A549 (cell line): ENCODE measurements at places on chromosomes 11 and 22. TPM values are rescaled to one million over a fixed set of nuclear protein-coding genes. Genes with fewer than 3 reads are reported as not detected.
A peak's percentile ranks its signal among the peaks of the same experiment; 100 is the strongest.

DNA sequence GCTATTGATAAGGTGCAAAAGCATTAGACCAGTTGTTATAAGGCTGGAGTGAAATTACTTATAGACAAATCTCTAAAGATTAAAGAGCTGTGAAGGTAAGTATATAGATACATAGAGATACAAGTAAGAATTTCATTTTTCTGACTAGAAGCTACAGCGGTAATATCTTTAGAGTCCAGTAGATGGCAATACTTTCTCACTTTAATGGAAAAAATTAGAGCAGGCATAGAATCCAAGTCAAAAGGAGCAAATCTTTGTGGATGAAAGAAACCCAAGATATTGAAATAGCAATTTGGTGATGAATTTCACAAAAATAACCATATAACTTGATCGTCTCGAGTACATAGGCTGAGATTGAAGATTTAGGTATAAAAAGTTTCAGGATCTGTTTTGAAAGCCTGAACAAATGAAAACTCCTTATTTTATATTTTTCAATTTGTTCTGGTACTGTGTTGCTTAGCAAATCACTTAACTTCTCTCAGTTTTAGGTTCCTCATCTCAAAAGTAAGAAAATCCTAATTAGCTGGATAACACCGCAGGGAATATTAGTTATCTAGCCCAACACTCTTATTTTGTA is 81.9 kb downstream of the UVRAG start:
- DNase-seq, result peak; percentile 41

DNA sequence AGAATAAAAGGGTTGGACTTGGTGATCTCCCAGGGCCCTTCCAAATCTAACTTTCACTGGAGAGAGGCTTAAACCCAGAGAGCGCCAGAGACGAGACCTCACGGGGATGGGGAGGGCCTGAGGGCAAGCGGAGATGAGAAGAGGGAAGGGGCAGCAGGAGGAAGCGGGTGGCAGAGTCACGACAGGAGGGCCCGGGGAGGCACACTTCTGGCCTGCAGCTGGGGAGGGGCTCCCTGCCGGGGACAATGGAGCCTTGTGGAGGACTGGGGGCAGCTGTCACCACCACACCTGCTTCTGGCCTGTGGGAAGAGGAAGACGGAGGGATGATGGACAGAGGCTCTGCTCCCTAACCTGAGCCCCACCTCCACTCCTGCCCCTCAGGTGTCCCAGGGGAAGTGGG is 40.2 kb downstream of the PDE2A start:
- no peak for DNase-seq

GRCh38 chr11:107430525-107430924 is 27.1 kb downstream of the CWF19L2 start:
- no peak for DNase-seq

- DNase-seq, result no peak
Measured at GRCh38 chr11:9626496-9627394, 37.1 kb upstream of the SWAP70 start.

DNA sequence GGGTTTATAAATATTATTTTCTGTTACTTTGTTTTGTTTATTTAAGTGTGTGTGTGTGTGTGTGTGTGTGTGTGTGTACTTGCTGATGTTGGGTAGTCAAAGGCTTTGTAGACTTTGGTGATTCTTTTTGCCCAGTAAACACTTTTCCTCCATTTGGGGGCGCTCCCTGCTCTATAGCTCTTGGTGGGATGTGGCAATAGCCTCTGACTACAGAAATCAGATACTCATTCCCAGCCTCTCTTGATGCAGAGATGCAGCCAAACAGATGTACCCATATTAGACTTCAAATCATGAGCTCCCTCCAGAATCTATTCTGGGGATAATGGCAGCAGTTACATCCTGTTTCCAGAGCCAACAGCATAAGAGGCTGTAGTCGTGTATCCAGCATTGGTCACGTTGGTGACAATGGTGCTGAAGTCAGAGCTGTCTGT is 33.4 kb upstream of the APOL5 start:
- peak; percentile 25 for DNase-seq

DNA sequence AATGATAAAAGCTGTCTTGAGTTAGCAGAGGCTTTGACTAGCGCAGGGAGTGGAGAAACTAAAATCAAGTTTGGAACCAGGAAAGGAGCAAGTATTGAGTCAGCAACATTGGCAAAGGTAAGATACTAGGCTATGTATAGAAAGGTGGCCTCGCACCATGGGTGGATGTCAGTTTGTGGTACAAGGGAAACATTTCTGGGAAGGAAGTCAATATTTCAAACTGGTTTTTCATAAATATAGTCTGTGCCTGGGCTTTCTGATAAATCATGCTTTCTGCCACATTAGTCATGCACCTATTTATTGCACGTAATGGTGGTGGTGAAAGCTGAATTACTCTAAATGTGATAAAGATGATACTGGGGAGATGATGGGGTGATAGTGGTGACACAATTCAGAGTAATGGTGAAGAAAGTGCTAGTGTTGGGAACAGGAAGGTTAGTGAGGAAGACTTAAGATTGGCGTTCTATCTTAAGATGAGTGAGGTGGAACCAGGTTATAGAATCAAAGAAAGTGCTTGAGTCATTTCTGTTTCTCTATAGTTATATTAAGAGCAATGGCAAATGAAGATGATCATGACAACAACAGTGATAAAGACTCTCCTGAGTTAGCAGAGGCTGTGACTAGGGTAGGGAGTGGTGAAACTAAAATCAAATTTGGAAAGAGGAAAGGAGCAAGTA is 729.0 kb downstream of the FAM181B start:
- no peak for DNase-seq

GRCh38 chr11:119788096-119788883 is 59.3 kb upstream of the NECTIN1 start:
- DNase-seq, result no peak

DNA sequence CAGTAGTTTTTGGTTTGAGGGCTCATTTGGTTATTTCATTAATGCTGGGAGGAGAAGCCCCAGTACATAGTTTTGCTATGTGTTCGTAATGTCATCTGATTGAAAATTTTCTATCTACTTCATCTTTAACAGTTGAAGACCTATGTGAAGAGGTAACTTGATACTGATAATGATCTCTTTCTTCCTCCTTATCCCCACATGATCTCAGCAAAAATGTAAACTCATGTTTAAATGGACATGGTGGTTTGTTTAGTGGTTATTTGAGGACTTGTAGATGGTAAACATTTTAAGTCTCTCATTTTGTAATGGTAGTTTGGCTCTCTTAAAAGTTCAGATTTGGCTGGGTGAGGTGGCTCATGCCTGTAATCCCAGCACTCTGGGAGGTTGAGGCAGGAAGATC is 53.7 kb upstream of the SPTBN2 start:
- DNase-seq, result no peak

DNA sequence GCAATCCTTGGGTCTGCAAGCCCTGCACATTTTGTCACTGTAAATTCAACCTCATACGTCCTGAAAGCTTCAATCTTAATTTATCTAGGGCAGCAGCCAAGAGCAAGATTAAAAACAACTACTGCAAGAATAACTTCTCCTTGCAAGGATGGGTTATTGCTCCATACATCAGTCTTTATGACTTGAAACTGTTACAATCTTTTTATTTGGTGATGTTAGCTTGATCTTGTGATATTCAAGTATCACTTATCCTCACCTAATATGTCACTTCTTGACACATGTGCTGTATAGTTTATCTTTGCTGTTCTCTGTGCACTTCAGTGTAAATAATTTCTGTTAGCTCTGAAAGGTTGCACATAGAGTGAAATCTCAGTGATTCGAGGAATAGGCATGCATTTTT is 14.7 kb upstream of the APLP2 start:
- DNase-seq, result no peak

DNA sequence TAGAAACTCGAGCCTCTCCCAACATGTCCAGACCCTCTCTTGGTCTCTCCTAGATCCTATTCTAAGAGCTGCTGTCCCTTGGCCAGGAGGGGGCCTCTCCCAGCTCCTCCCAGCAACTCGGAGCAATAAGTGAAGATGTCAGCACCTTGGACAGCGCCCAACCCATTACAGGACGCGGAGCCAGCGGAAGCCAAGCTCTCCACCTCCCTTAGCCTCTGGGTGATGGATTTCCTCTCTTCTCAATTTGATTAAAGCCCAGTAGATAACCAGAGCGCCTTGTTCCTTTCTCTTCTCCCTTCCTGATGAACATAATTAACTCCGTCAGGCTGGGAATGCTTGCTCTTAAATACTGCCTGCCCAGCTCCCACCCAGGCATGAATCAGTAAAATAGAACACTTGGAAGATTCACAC is 26.2 kb upstream of the TPBGL start:
- DNase-seq, result peak; percentile 79

GRCh38 chr22:33853200-33854097 is 66.8 kb downstream of the LARGE1 start:
- peak; percentile 39 for DNase-seq

GRCh38 chr11:125263268-125263790 is 98.8 kb downstream of the PKNOX2 start:
- DNase-seq, result no peak

DNA sequence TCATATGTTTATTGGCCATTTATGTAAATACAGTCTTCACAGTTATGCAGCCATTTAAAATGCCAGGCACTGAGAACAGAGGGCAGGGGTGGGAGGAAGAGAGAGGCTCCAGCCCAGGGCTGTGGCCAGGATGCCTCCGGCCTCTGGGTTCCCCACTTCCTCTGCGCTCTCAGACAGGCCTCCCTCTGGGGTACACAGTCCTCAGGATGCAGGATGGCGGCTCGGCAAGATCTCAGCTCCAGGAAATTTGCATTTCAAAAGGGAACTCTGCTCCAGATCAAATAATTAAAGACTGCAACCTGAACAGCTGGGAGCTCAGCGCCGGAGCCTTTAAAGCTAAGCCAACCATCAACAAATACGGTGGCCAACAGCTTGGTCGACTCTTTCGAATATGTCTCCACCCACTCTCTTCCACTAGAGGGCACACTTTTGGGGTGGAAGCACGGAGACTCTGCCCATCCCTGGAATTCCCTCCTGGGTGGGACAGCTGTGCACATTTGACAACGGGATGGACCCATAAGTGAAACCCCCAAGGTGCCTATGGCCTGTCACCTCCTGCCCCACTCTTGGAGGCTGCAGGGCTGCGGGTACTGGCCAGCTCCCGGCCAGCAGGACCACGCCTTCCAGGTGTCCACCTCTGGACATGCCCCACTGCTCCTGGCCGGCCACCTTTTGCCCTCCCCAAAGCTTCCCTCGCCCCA is 1044.7 kb downstream of the BRD1 start:
- DNase-seq, result no peak

DNA sequence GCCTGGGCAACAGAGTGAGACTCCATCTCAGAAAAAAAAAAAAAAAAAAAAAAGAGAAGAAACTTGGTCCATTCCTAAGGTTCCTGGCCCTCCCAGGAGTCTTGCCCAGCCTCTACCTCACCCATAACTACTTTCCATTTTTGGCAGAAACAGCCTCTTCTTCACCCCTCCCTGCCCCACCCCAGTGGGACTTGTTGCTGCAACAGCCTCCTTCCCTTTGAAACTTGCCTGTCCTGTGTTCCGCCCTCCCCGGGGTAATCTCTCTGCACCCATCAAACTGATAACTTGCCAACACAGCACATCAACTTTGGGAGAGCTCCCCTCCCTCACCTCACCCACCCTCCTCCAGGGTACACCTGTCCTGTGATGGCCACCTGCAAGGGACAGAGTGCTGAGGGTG is 10.0 kb upstream of the FAM83F start:
- no peak for DNase-seq

GRCh38 chr22:28002863-28003565 is 84.0 kb upstream of the PITPNB start:
- DNase-seq, result no peak

GRCh38 chr11:94219771-94220170 is 84.6 kb upstream of the IZUMO1R start:
- no peak for DNase-seq

DNA sequence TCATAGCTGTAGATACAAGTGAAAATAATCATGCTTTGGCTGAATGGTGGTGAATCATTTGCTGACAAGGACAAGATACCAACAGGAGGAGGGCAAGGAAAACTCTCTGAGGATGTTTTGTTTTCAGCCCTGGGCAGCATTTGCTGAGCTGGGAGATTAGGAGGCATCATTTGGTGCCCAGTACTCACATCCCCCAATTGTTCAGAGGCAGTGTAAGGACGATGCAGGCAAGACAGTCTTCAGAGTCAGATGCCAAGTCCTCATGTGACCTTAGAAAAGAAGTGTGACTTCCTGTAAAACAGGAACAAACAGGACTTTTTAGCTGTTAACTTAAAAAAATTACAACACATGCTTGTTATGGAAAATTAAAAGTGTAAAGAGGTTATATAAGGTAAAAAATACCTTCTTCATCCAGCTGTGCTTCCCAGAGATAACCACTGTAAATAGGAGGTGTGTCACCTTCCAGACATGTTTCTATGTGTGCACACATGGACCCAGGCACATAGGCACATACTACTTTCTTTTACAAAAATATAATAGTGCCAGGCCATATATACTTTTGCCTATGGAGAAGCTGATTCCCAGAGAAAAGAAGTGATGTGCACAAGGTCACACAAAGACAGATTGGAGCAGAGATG is 18.0 kb downstream of the CNTF start:
- DNase-seq, result no peak

GRCh38 chr11:13329670-13330356 is 52.2 kb downstream of the BMAL1 start:
- no peak for DNase-seq

- peak; percentile 45 for DNase-seq
Measured at GRCh38 chr11:13114566-13115379, 105.7 kb downstream of the RASSF10 start.

- no peak for DNase-seq
Measured at GRCh38 chr22:37892566-37893335, 13.3 kb upstream of the MICALL1 start.

The MAPK1 gene
- 28.3 to 30.8 TPM (median 28.8 TPM) in 3 replicates for polyA plus RNA-seq

The IL18 gene
- 114 to 122 TPM (median 119 TPM) in 3 replicates for polyA plus RNA-seq

The APOA4 gene
- polyA plus RNA-seq, result not detected in 3 replicates

The OR52I2 gene
- polyA plus RNA-seq, result not detected in 3 replicates

The SLC5A1 gene
- polyA plus RNA-seq, result 0.01 to 0.03 TPM in 2 of 3 replicates, not detected in the other
